A172 (cell line): ENCODE measurements at places on chromosomes 6 and 20.

GRCh38 chr20:41150664-41151063 lies 13.3 kb downstream of the PLCG1 start:
- no peak for DNase-seq

GRCh38 chr6:107871976-107872375 lies 47.9 kb upstream of the SCML4 start:
- DNase-seq = no peak

- no peak for DNase-seq
Measured at GRCh38 chr6:156845454-156846155, 68.4 kb downstream of the ARID1B start.

GRCh38 chr20:51216850-51217249 lies 193.9 kb upstream of the KCNG1 start:
- no peak for DNase-seq

GRCh38 chr6:141914646-141915045 lies 218.1 kb upstream of the GJE1 start:
- DNase-seq = no peak

DNA sequence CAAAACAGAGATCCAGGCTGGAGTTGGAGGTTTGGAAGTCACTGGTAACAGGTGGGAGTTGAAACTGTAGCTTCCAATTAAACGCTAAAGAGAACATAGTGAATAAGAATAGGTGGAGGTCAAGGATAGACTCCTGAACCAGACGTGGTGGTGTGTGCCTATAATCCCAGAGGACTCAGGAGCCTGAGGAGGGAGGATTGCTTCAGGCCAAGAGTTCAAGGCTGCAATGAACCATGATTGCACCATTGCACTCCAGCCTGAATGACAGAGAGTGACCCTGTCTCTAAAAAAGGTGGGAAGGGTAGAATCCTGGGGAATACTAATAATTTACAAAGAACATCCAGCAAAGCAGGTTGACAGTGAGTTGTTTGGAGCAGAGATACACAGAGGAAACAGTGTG lies 13.6 kb downstream of the NRSN1 start:
- DNase-seq = no peak
